Hematopoietic multipotent progenitor cell treated with erythropoietin and hydrocortisone succinate and interleukin-3 and kit ligand, for 15 days (in vitro differentiated cells): ENCODE measurements at places on chromosomes 11 and 22.

DNA sequence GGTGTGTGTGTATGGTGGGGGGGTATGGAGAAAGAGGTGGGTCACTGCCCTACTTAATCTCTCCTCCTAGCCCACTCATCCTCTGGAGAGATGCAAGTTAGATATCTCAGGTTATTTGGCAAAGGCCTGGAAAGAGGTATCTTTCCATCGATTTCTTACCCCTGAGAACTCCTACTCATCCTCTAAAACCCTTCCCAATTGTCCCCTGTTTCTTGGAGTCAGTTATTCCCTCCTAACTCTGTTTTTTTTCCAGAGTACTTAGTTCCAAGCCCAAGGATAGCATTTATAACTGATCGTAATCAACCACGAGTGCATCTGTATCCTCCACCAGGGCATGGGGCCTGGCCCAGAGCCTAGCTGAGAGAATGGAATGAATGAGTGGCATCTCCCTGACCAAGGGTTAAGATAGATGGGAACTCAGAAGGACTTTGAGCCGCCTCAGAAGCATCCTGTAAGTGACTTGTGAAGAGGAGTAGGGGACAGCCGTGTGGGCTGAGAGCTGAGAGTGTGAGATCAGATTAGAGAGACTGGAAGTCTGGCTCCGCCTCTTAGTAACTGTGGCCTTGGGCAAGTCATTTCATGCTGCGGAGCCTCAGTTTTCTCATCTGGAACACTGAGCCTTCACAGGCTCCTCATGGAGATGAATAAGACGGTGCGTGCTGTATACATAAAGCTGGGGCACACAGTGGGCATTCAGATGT lies 16.2 kb downstream of the CD6 start:
- DNase-seq: no peak

GRCh38 chr22:50502628-50503474 lies 4.7 kb downstream of the LMF2 start:
- no peak for DNase-seq

DNA sequence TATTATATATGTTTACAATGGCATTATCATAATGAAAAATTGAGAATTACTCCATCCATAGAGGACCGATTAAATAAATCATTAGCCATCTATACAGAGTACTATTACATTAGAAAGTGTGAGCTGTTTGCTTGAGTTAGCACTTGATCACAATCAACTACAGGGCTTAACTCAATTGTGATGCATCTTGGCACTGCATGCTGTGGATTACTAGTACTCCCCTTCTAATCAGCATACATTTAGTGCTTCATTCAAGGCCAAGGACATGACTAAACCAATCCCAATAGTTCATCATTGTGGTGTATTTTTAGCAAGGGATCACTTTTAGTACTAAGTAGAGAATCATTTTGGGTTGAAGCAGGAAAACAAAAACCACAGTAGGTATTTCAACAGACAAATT lies 23.5 kb upstream of the ARHGAP42 start:
- DNase-seq: no peak

GRCh38 chr11:63553759-63554158 lies 9.4 kb downstream of the PLAAT2 start:
- DNase-seq: no peak

GRCh38 chr22:29310863-29311339 lies 4.5 kb downstream of the GAS2L1 start:
- peak; percentile 86 for DNase-seq

- DNase-seq: no peak
These were observed 16.7 kb upstream of the UCP3 start for GRCh38 chr11:74025467-74026166.

DNA sequence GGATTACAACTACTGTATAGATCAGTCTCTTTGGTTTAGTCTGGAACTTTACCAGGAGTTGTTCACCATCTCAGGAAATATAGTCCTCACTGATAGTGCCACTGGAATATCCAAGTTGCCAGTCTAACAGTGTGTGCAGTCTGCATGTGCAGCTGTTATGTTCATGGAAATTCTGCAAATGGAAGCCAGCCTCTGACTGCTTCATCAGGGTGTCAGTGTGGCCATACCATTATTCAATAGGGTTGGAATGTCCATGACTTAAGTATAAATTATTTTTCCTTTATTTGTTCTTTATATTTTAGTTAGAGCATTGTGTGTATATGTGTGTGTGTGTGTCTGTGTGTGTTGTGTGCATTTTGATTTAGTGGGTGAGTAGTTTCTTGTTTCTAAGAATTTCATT lies 51.8 kb downstream of the C11orf96 start:
- DNase-seq: no peak

DNA sequence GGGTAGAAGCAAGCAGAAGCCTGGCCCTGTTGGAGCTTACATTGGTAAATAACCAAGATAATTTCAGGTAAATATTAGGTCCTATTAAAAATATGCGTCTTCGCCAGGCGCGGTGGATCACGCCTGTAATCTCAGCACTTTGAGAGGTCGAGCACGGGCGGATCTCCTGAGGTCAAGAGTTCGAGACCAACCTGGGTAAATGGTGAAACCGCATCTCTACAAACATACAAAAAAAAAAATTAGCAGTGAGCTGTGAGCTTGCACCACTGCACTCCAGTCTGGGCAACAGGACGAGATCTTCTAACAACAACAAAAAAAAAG lies 529 bp upstream of the SULT4A1 start:
- DNase-seq: no peak

GRCh38 chr22:48415520-48415919 lies 1412.2 kb downstream of the BRD1 start:
- DNase-seq: no peak

DNA sequence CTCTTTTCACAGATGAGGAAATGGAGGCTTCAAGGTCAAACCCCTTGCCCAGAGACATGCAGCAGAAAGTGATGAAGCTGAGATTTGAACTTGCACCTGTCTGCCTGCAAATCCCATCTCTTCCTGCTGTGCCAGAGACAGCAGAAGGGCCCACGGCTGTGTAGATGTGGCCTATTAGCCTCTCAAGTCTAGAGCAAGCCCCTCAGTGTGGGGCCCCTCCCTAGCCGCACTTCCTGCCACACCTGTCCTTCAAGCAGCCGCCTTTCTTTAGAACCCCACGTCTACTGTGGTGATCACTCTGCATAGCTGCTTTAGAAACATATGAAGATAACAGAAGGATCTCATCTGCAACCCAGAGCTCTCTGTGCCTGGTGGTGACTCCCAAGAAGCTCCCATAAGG lies 41.2 kb upstream of the JAM3 start:
- DNase-seq: no peak

- no peak for DNase-seq
These were observed 17.2 kb upstream of the C1QTNF4 start for GRCh38 chr11:47611348-47611794.

- no peak for DNase-seq
These were observed 461.3 kb downstream of the DLG2 start for GRCh38 chr11:85165819-85166218.

GRCh38 chr11:81839976-81840375 lies 893.7 kb downstream of the FAM181B start:
- no peak for DNase-seq

DNA sequence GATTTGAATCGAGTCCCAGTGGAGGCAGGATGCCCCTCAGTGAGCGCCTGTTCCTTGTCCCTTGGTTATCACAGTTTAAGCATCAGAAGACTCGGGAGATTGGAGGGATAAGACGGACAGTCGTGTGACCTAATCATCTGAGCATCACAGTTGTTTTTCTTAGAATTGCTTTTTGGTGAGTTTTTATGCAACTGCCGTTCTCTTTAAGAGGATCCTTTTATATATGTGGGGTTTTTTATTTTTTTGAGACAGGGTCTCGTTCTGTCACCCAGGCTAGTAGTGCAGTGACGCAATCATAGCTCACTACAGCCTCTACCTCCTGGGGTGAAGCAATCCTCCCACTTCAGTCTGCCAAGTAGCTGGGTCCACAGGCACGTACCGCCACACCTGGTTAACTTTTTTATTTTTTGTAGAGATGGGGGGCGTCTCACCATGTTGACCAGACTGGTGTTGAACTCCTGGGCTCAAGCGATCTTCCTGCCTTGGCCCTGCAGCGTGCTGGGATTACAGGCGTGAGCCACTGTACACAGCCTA lies 16.5 kb downstream of the NUP50 start:
- no peak for DNase-seq

GRCh38 chr11:19683862-19684491 lies 28.7 kb upstream of the NAV2 start:
- no peak for DNase-seq

- DNase-seq: no peak
These were observed at the start of gene SEZ6L for GRCh38 chr22:26169315-26170111. Gene SEZ6L, plus strand, starts transcription at chr22:26169462. Its CDS starts 208 bp downstream, at chr22:26169670.

GRCh38 chr11:131749101-131749500 lies 378.7 kb downstream of the NTM start:
- no peak for DNase-seq

- no peak for DNase-seq
These were observed 24.1 kb downstream of the PTDSS2 start for GRCh38 chr11:473962-474785.

DNA sequence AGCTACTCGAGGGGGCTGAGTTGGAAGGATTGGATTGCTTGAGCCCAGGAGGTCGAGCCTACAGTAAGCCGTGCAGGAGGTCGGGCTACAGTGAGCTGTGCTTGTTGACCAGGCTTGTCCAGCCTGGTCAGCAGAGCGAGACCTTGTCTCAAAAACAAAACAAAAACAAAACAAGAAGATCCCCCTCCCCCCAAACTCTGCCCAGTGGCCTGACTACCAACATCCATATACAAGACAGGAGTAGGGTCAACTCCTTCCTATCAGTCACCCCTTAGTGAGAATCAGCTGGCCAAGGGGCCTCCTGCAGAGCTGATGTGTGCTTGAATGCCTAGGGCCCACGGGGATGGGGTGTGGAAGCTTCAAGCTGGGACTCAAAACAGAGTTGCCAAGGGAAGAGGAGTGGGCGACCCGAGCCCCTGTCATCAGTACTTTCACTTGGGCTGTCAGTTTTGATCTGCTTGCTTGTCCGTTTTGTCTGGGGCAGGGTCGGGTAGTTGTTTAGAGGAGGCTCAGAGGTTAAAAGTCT lies 942 bp upstream of the TSPAN18 start:
- DNase-seq: no peak

GRCh38 chr22:40204321-40205116 lies 26.8 kb downstream of the TNRC6B start:
- DNase-seq: no peak

DNA sequence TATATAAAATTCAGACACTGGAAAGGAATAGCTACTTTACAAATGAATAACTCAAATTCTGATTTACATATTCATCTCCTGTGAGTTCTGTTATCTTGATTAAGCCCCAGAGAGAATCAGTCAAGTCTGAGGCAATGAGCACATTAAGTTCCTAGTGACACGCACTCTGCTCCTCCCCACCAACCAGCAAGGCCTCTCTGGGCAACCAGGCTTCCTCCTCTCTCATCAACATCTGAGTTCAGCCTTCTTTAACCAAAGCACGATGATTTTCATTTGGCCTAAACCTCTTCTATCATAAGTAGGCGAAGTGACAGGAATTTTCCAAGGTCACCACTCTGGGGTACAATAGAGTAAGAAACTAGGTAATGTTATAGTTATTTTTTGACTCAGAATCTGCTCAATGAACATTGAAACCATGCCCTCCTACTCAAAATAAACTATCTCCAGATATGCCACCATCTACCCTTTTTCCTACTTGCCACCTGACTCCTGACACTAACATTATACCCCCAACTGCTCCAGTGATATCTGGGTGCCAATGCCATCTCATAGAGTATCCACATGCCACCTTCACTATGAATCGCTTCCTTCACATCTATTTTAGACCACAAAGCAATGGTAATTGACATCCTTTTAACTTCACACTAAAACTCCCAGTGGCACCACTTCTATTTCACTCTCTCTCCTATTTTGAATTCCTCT lies 114.8 kb downstream of the FAM76B start:
- no peak for DNase-seq

DNA sequence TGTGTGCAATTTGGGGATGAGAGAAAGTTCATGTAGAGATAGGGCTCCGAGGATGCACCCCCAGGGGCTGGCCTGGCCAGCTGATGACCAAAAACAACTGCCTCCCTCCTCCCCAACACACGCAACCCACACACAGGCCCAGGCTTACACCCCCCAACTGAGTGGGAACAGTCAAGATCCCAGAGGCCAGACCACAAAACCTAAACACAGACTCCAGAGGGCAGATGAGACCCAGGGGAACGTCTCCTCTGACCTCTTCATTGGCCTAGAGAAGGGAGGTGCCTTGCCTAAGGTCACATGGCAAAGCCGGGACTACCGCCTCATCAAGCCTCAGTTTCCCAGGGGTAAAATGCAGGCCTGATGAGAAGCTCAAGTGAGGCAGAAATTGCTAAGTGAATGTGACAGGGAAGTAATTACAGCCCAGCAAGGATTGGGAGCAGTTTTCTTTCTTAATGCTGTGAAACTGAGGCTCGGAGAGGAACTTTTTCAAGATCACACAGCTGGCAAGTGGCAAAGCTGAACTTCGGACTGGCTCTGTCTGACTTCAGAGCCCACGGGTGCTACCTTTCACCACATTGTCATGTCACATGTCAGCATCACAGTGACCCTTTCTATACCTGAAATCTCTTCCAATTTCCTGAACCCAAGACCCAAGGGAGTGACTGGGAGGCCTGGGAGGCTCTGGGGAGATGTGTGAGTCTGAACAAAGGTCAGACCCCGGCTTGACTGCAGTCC lies 69.9 kb upstream of the WNT11 start:
- DNase-seq: no peak

DNA sequence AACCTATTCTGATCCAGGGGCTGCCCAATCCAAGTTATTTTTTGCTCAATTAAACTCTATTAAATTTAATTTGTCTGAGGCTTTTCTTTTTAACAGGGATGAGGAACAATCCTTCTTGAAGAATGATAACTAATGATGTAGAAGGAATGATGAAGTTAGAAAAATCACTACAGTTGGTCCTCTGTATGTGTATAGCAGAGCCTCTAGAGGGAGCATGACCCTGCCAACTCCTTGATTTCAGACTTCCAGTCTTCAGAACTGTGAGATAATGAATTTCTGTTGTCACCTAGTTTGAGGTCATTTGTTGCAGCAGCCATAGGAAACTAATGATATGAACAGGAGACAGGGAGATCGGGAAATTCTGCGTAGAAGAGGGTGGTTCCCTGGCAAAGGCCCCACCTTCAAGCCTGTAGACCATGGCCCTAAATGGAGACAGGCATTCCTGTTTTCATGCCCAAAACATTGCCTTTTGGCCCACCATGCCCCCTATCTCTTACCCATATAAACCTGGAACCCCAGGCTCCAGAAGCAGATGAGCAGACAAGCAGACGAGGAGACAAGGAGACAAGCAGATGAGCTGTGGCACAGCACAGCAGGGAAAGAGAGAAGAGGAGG lies 7.7 kb upstream of the QSER1 start:
- DNase-seq: no peak

GRCh38 chr11:115990004-115990447 lies 485.8 kb upstream of the CADM1 start:
- DNase-seq: no peak
